Heart right ventricle (tissue), 16 donors: ENCODE measurements at places on chromosomes 11 and 22.

DNA sequence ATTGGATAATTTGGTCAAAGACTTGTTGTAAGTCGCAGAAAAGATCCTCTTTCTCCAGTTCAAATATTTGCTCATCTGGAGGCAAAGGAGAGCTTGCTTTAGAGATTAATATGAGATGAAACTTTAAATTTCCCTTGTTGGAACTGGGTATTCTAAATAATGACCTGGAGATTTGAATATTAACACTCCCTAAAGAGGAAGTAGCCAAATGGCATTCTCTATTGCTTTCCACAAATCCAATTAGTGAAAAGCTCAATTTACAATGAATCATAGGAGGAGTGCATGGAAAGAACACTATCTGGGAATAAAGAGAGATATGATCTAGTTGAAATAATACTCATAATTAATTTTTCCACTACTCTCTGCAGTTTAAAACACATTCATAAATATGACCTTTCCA lies 641.6 kb upstream of the TENM4 start:
- no peak for DNase-seq

DNA sequence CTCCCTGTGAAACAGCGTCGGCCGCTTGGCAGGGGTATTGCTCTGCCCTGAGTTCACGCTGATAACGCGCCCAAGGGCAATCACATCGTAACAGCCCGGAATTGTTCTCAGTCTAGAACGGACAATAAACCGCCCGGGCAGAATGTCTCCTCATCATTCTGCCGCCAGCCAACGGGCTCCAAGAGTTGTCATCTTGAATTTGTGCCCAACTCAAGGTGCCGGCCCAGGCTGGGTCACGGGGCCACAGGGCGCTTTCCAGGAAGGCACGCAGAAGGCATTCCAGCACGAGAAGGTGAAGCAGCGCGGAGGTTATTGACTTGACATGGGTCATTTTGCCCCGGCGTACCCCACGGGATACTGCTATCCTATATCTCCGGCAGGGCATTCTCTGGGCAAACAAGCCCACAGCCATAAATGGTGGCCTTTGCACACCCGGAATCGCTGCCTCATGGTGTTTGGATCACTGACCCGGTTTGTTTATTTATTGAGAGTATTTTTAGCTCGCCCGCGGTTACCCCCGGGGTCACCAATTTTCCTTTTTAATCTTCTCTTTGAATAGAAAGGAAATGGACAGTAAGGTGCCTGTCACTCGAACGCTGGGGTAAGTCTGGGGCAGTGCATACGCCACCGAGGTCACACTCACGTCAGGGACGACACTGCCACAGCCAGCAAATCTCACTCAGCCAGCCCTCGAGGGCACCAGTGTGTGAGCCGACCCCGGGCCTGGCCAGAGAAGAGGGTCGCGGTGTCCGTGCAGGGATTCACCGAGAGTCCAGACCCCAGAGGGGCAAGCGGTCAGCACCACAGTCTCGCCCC lies 72.4 kb upstream of the FGF3 start:
- DNase-seq = no peak

- DNase-seq = no peak
Observed at GRCh38 chr22:26170112-26170492, 840 bp downstream of the SEZ6L start.

GRCh38 chr11:34052608-34053160 lies 1.2 kb downstream of the CAPRIN1 start:
- no peak for DNase-seq

- no peak for DNase-seq
Observed at GRCh38 chr11:95268391-95268790, 37.4 kb upstream of the SESN3 start.

DNA sequence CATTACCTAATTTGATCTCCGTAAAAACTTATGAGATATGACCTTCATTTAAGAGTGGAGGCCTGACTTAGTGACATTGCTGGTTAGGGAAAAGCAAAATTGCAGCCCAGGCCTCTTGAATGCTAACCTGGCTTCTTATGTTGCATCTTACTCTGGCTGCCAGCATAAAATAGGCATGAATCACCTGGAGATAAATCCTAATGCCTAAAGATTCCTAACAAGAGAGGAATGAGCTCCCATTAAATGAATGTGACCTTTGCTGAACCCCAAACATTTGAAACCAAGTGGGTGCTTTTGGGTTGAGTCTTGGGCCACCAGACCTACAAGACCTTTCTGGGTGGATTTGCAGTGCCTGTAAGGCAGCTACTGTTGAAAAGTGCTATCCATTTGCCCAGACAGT lies 1145.6 kb upstream of the TENM4 start:
- DNase-seq = no peak

DNA sequence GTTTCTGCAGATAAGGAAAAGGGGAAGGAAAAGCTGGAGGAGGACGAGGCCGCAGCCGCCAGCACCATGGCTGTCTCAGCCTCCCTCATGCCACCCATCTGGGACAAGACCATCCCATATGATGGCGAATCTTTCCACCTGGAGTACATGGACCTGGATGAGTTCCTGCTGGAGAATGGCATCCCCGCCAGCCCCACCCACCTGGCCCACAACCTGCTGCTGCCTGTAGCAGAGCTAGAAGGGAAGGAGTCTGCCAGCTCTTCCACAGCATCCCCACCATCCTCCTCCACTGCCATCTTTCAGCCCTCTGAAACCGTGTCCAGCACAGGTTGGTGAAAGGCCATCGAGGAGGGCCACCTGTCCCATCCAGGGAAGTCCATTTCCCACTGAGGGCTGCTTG lies 5.6 kb downstream of the TEF start:
- no peak for DNase-seq

DNA sequence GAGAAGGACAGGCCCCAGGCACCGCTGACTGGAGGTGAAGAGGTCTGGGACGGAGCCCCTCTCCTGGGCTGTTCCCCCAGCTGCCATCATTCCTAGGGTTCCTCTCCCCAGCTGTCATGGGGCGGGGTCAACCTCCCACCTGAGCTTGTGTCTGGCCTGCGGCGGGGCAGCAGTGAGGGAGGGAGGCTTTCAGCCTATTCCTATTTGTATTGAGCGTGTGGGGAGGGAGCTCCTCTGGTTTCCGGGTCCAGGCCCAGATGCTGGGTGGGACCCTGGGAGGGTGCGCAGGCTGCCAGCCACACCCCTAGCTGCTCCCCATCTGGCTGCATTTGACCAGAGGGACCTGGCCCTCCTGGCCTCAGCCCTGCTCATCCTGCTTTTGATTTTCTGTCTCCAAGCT lies 13.7 kb downstream of the TSPAN4 start:
- no peak for DNase-seq

GRCh38 chr22:49160261-49161001 lies 667.2 kb downstream of the BRD1 start:
- DNase-seq = no peak

- DNase-seq = no peak
Observed at GRCh38 chr11:33598426-33599069, 102.1 kb downstream of the C11orf91 start.

GRCh38 chr11:66316849-66317251 lies at the start of gene CD248:
Gene CD248 (minus strand): TSS chr11:66317044. CDS start chr11:66317027, 17 bp downstream.
- peak; percentile 85 for DNase-seq

DNA sequence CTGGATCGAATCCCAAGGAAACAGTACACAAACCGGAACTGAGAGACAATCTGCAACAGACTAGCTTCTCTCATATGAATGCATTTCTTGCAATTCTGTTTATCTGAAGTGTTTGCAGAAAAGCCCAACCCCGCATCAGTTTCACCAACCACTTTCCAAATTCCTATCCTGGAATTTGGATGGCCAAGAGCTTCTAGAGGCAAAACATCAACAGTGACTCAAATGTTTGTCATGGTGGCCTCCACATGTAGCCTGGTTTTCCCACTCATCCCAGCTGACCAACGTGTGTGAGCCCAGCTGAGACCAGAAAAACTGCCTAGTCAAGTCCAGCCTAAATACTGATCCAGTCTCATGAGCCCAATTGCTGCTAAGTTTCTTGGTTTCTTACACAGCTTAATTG lies 8.3 kb upstream of the MIEF1 start:
- no peak for DNase-seq

GRCh38 chr11:92979176-92979575 lies 9.7 kb downstream of the MTNR1B start:
- DNase-seq = no peak

GRCh38 chr22:31176923-31177322 lies 16.9 kb downstream of the RNF185 start:
- no peak for DNase-seq

DNA sequence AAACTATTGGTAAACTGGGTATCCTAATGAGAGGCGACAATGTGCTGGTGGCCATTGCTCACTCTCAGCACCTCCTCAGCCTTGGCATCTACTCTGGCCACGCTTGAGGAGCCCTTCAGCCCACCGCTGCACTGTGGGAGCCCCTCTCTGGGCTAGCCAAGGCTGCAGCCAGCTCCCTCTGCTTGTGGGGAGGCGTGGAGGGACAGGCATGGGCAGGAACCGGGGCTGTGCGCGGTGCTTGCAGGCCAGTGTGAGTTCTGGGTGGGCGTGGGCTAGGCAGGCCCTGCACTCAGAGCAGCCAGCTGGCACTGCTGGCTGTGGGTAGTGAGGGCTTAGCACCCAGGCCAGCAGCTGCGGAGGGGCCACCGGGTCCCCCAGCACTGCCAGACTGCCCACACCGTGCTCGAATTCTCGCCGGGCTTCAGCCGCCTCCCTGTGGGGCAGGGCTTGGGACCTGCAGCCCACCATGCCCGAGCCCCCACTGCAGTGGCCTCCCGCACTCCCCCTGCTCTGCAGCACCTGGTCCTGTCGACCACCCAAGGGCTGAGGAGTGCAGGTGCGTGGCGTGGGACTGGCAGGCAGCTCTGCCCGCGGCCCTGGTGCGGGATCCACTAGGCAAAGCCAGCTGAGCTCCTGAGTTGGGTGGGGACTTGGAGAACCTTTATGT lies 575.9 kb upstream of the ANO3 start:
- no peak for DNase-seq

DNA sequence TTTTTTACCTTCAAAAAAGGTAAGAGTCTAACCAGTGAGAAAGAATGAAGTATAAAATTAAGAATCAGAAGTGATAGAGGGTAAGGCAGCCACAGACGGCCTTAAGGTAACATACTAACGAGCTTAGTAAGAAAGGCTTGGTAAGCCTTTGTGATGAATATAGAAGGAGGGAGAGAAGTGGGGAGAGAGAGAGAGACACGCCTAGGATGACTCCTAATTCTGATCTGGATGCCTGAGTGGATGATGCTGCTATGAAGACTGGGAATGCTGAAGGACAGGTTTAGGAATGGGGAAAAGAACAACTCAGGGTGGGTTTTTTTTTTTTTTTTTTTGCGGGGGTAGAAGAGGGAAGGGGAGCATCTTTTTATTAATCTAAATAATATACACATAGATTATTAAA lies 4.8 kb downstream of the FBXO3 start:
- no peak for DNase-seq

DNA sequence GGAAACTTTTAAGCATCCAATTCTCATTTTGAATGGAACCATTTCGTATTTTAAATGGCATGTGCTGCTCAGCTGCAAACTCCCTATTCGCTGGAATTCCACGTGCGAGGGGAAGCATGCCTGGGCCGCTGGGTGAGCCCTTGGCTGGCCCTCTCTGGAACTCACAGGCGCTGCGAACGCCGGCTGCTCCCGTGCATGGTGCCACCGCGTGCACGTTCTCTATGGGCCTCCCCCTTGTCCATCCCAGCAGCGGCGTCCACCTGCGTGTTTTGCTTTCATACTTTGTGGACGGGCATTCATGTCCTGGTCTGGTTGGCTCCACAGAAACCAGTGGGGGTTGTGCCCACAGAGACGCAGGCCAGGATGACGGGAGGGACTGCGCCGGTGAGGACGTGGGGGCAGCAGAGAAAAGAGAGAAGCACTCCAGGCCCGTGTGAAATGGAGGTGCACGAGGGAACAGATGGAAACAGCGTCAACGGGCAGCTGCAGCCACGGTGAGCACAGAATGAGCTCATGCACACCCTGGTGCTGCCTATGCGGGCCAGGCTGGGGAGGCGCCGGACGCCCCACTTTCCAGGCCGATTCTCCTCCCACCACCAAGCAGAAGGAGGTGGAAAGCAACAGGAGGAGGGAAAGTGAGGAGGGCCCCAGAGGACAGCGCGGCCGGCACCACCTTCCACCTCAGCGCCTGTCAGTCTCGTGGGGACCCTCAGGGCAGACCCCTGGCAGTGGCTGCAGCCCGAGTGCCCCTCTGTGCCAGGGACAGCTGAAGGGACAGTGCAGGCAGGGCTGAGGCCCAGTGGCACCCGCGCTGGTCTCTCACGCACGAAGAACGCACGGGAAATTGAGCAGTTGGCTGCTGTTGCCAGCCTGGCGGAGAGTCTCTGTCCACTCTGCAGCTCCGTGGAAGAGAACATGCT lies 29.1 kb downstream of the TOLLIP start:
- DNase-seq = no peak

- no peak for DNase-seq
Observed at GRCh38 chr11:69560141-69560790, 78.8 kb downstream of the LINC01488 start.

DNA sequence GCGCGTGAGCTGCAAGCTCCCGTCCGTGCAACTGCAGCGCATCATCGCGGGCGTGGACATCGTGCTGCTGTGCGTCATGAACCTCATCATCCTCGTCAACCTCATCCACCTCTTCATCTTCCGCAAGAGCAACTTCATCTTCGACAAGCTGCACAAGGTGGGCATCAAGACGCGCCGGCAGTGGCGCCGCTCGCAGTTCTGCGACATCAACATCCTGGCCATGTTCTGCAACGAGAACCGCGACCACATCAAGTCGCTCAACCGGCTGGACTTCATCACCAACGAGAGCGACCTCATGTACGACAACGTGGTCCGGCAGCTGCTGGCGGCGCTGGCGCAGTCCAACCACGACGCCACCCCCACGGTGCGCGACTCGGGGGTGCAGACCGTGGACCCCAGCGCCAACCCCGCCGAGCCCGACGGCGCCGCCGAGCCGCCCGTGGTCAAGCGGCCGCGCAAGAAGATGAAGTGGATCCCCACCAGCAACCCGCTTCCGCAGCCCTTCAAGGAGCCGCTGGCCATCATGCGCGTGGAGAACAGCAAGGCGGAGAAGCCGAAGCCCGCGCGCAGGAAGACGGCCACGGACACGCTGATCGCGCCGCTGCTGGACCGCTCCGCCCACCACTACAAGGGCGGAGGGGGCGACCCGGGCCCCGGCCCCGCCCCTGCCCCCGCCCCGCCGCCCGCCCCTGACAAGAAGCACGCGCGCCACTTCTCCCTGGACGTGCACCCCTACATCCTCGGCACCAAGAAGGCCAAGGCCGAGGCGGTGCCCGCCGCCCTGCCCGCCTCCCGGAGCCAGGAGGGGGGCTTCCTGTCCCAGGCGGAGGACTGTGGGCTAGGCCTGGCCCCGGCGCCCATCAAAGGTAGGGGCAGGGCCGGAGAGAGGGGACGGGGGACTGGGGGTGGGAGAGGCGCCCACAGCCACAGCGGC lies 7.3 kb downstream of the PANX2 start:
- DNase-seq = no peak

- no peak for DNase-seq
Observed at GRCh38 chr11:98725471-98725870, 295.3 kb upstream of the CNTN5 start.
